ENCODE measurements at places on chromosomes 7 and 10. TPM values are rescaled to one million over a fixed set of nuclear protein-coding genes. Genes with fewer than 3 reads are reported as not detected.

NCF1 gene
- not detected for total RNA-seq

UCMA gene
- total RNA-seq = not detected

PPP1R17 gene
- not detected for total RNA-seq

SLC25A13 gene
- total RNA-seq = 36.4 TPM

SH2B2 gene
- total RNA-seq = 6.5 TPM

GRCh38 chr7:19111474-19112273 is 5.8 kb downstream of the TWIST1 start:
- no peak for DNase-seq

DNA sequence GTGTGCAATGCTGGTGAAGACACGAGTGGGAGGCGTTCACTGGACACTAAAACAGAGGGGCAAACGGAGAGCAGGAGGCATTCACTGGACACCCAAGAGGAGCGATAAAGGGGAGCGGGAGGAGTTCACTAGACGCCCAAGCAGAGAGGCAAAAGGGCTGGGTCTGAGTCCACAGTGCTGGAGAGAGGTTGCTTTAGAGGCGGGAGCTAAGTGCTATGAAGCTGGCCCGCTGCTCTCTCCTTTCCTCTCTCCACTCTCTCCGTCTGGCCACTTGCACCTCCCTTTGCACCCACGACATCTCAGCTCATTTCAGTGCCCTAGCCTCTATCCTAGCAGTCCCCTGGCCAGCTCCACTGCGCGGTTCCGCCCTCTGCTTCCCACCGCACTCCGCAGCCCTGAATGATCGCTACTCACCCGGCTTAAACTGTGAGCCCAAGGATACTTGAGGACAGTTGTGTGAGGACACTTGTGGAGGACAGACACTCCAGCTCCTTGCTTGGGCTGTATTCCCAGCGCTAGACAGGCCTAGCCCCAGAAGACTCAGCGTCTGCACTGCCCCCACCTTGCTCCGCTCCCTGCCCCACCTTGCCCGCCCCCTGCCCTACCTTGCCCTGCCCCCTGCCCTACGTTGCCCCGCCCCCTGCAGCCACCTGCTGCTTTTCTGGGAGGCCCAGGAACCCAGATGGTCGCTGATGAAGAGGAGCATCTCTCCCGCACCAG is 78.8 kb upstream of the CPXM2 start:
- DNase-seq = no peak

DNA sequence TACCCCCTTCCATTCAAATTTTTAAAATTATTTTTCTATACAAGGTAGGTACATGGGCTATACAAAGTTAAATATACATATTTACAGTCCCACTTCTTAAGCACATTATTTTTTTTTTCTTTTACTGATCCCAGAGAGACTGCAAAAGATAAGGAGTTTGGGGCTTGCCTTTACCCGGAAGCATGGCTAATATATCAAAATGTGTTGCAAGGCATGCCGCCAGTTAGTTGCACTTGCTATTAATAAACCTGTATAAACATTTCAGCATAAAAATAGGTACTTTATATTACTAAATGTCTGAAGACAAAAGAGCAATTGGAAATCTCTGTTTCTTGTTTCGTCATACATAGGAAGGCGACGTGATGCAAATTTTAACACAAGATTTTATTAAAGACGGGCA is 21.5 kb upstream of the PDLIM1 start:
- no peak for DNase-seq

- DNase-seq = no peak
These were observed 140.9 kb downstream of the ADCYAP1R1 start for GRCh38 chr7:31192986-31193385.

DNA sequence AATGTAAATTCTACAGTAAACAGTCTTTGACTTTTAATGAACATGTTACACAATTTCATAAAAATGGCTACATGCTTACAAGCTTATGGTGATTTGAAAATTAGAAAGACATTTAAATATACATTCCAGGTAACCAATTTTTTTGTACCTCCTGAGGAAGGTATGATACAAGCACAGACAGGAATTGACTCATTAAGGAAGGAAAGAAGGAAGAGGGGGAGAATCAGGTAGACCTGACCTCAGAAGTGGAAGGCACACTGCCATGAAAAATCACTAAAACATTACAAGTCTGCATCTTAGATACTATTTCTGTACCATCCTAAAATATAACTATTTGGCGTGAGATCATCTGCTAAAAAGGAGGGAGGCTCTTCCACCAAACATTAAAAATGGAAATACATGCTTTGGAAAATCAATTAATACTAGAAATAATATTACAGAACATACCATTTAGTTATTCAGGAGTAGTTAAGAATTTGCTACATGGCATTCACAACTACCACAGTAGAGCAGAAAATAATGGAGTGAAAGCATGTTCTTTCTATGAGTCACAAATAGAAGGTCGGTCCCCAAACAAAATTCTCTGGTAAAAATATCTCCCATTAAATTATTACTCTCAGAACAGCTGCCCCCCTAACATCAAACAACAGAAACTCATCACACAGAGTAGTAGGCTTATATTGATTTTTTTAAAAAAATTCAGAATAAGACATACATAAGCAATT is 15.2 kb downstream of the RAB11FIP2 start:
- no peak for DNase-seq

- DNase-seq = no peak
These were observed 73.2 kb upstream of the ST8SIA6 start for GRCh38 chr10:17527514-17528146.

GRCh38 chr7:33630359-33630758 is 275.0 kb upstream of the BMPER start:
- DNase-seq = no peak

DNA sequence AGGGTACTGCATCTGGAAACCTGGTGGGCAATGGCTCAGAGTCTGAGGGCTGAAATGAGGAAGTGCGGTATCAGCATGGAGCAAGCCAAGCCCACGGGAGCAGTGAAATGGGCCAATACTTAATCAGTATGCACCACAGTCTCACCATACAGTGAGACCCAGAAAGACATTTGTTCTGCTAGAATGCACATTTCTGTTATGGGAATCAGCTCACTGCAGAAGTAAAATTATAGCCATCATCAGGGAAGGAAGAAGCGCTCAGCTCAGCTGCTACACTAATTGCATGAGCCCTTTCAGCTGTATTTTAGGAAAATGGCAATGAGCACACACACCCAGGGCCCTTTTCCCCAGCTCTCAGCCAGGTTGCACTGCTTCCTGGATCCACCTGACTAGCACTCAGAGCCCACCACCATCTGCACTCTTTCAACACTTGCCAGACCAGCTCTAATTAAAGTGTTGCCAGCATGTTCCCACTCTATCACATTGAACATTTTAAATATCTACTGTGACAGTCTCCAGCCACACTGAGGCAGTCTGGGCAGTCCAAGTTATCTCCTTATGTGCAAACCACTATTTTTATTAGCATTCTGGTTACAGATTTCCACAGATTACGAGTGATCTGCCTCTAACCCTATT is 44.2 kb upstream of the PIK3AP1 start:
- no peak for DNase-seq

DNA sequence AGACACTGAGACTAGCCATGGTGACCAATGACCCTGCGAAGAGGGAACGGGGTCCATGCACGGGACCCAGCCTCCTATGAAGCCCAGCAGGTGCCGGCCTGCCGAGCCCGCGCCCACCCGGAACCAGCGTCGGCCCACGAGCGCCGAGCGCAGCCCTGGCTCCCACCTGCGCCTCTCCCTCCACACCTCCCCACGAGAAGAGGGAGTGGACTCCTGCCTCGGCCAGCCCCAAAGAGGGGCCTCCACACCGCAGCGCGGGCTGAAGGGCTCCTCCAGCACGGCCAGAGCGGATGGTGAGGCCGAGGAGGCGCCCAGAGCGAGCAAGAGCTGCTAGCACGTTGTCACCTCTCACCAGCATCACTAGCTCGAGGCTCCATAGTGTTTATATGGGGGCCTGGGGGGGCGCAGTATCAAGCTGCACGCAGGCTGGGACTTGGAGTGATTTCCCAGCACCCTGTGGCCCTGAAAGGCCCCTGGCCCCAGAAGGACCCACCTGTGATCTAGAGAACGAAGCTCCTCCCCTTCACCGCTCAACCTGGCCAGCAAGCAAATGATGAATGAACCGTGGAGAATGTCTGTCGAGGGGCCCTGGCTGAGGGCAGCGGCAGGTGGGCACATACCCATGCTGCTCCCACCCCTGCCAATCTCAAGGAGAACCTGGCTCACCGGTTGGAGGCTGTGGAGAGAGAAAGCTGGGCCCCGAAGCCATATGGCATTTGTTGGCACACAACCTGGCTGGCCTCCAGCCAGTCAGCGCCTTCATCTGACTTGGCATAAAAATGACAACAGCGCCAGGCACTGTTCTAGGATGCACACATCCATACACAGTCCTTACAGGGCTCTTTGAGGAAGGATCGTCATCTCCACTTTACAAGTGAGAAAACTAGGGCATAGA is 30.7 kb downstream of the GHRHR start:
- DNase-seq = no peak

DNA sequence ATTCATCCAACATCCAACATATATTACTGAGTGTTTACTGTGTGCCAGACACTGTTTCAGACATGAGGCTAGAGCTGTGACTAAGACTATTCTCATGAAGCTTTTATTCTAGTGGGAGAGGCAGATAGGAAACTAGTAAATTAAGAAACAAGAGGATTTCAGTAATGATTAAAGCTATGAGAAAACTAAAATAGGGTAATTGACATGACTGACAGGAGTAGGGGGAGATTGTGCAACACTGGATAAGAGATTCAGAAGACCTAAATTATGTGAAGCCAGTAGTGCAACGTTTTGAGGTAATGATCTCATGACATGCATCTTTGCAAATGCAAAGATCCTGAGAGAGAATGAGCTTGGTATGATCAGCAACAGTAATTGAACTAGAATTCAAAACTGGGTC is 48.6 kb upstream of the MKLN1 start:
- DNase-seq = no peak

GRCh38 chr7:112283382-112283910 is 77.0 kb downstream of the ZNF277 start:
- DNase-seq = no peak

GRCh38 chr7:55191926-55192692 is 173.0 kb upstream of the LANCL2 start:
- no peak for DNase-seq

DNA sequence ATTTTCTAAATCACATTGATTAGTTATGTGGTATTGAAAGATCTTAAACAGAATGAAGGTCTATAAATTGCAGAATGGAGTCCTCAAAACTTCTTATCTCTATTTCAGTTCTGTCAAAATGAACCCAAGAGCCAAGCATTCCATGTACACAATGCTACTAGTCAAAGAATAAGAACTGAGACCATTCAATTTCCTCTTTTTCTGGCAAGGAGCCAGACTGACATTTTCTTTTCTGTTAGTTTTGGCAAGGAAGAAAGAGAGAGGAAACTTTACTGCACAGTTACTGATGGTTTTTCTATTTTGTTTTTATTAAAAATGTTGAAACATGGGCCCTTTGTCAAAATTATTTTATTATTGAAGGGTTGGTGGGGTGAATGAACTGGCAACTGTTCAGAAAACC is 181.8 kb upstream of the FERD3L start:
- no peak for DNase-seq

DNA sequence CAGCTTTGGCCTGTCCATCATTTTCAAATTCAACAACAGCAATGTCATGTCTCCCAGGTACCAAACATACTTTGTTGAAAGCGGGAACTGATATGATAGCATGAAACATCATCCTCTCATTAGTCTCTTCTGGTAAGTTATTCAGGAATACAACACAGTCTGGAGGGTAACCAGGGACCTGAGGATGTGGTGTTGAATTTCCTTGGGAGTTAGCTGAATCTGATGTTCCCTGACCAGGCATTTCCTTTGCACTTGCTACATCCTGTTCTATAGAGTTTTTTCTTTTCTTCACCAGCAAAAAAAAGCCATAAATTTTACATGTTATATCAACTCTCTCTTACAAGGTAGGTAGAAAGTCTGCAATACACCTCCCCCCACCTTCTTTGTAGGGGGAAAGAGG is 97.8 kb upstream of the AFAP1L2 start:
- DNase-seq = no peak

GRCh38 chr7:98571986-98572385 is 45.1 kb upstream of the NPTX2 start:
- DNase-seq = no peak

GRCh38 chr10:716821-717220 is 27.4 kb upstream of the DIP2C start:
- DNase-seq = no peak

DNA sequence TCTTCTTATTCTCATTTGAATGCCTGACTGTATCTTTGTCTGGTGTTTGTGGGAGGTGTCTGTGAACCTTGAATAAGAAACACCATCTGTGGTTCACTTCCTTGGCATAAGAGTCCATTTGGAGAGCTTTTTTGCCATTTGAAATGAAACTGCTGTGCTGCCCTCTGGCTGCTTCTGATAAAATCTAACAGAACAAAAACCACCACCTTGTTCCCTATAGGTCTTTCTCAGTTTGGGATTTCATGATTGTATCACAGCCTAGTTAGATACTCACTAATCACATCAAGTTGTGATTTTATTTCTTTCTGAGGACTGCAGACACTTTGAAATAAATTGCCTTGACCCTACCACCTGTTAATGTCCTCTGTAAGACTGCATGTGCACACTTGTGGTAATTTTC is 102.7 kb upstream of the FAM13C start:
- no peak for DNase-seq

DNA sequence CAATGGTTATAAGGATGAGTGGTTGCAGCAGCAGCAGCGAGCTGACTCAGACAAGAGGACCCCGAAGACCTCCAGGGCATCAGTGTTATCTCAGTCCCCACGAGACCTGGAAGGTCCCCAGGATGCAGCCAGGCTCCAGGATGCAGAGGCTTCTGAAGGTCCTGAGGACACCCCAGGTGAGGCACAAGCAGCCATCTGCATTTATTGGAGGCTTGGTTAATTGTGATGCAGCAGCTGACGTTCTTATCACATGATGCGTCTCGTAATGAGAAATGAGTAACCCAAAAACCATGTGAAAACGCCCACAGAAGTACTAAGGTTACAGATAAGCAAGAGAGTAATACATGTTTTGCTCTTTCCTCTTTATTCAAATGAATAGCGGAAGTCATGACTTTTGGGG is 17.4 kb downstream of the C7orf57 start:
- no peak for DNase-seq

DNA sequence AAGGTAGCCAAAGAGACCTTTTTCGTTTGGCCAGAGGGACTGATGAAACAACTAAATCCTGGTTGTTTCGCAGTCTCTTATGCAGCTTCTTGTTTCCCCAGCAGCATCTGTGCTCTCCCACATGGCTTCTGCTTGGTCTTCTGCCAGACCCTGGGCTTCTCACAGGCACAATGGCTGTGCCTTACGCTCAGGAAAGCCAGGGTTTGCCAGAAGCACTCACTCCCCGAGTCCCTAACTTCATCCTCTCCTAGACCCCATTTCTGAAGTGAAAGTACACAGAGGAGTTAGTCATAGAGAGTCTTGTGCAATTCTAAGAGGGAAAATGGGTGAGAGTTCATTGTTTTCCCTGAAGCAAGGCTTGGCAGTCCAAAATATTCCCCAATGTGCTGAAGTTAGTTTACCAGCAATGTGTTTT is 121.7 kb downstream of the EVX1 start:
- DNase-seq = peak; percentile 80

Data from suprapubic skin (tissue), 4 donors.